GM23338 (cell line): ENCODE measurements at places on chromosomes 1 and 21. TPM values are rescaled to one million over a fixed set of nuclear protein-coding genes. Genes with fewer than 3 reads are reported as not detected.

Gene ITGB2
- 0.63 TPM in 1 of 2 replicates, not detected in the other for total RNA-seq

Gene FUBP1
- 308 and 321 TPM in 2 replicates for total RNA-seq

Gene NPHP4
- total RNA-seq: 8.6 and 12.4 TPM in 2 replicates

Gene TMEM125
- 31.4 and 39.3 TPM in 2 replicates for total RNA-seq

Gene PROX1
- total RNA-seq: 0.39 and 0.49 TPM in 2 replicates

Gene KRTAP19-3
- not detected in 2 replicates for total RNA-seq

Gene OR2AK2
- total RNA-seq: 0.35 TPM in 1 of 2 replicates, not detected in the other

Gene DTL
- 47.7 and 58.8 TPM in 2 replicates for total RNA-seq

Gene WDR26
- 71.0 and 74.6 TPM in 2 replicates for total RNA-seq

Gene VTCN1
- total RNA-seq: not detected in 2 replicates

Gene TNN
- total RNA-seq: 0.08 and 0.31 TPM in 2 replicates

Gene AADACL3
- 1.5 and 2.1 TPM in 2 replicates for total RNA-seq

Gene SLC44A3
- total RNA-seq: 2.9 and 6.8 TPM in 2 replicates

Gene LCE1B
- not detected in 2 replicates for total RNA-seq

Gene OVAAL
- not detected in 2 replicates for total RNA-seq
